ENCODE measurements at places on chromosomes 2 and 18.

GRCh38 chr18:32289483-32290075, 99.7 kb downstream of the MEP1B start:
- DNase-seq = peak; percentile 26

DNA sequence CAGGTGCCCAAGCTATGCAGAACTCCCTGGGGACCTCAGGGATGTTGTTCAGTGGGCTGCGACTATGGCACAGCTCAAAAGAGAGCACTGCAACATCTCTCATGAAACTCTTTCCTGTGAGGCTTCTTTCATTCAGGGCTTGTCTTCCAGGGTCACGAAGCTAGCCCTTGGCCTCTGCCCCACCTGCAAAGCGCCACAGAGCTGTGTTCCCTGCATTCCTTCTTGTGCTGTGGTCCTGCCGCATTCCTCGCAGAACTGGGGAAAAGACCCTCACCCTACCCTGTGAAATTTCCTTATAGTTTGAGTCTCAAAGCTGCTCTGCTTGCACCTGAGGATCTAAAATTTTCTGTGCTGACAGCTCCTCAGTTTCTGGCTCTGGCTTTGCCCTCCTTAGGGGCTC, 26.3 kb upstream of the ITGB6 start:
- DNase-seq = no peak

DNA sequence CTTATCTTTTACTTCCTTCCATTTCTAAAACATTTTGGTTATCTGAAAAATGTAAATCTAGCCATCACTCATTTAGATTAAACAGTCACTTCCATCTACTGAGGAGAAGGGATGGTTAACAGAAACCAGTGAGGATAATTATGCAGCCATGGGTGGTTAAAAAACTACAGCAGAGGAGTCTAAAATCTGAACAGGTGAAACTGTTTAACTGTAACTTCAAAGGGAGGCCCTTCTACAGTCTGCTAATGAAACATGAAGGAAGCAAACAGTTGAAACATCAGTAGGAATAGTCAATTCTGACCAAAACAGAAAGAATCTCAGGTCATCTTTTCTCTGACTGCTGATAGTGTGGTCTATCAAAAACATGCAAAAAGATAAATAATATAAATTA, 71.0 kb downstream of the DTNB start:
- no peak for DNase-seq

DNA sequence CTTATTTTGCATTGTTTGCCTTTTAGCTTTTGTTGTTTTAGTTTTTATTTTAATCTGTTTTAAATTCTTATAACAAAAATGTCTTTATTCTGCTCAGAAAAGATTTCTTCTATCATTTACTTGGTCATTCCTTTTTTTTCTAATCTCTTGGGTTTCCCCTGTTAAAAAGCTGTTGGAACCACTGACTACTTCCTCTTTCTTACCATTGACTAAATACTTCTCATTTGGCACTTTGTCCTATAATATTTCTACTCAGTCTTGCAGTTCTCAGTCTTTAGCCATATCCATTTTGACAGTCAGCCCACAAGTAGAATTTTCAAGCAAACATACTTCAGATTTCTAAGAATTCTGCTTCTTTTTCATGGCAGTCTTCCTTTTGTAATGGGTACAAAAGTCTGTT, 567.2 kb downstream of the SATB2 start:
- no peak for DNase-seq

GRCh38 chr18:12287684-12288402, 20.2 kb upstream of the TUBB6 start:
- DNase-seq = no peak

GRCh38 chr2:2298081-2298480, 33.0 kb downstream of the MYT1L start:
- no peak for DNase-seq

- no peak for DNase-seq
Measured at GRCh38 chr18:38619129-38619528, 1053.5 kb upstream of the CELF4 start.

- no peak for DNase-seq
Measured at GRCh38 chr2:28399289-28399688, 6.6 kb downstream of the FOSL2 start.

DNA sequence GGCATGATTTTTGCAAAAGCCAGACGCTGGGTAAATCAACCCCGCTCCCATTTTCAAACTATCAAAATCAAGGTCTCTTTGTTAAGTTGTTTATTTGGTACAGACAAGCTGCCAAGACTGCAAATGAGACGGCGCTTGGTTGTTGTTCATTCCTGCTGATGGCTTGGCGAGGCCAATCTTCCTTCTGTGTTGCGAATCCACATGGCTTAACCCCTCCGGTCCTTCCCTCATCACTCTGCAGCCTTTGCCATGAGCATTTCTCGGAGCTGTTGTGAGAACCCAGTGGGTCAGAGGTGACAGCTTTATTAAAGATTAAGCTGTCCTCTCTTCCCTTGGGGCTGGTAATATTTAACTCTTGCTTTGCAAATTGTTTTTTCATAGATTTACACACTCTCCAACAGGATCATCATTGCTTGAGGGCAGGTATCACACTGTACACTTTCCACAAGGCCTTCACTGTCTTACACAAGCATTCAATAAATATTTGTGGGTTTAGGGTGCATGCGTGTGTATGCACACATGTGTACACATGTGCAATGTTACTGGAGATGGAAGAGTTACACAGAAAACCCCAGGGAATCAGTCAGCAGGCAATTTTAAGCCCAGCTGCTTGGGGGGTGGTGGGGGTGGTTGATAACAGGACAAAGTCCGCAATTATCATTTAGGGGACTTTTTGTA, 27.8 kb upstream of the KCNF1 start:
- DNase-seq = no peak

GRCh38 chr2:158266111-158266510, 164.4 kb downstream of the UPP2 start:
- no peak for DNase-seq

DNA sequence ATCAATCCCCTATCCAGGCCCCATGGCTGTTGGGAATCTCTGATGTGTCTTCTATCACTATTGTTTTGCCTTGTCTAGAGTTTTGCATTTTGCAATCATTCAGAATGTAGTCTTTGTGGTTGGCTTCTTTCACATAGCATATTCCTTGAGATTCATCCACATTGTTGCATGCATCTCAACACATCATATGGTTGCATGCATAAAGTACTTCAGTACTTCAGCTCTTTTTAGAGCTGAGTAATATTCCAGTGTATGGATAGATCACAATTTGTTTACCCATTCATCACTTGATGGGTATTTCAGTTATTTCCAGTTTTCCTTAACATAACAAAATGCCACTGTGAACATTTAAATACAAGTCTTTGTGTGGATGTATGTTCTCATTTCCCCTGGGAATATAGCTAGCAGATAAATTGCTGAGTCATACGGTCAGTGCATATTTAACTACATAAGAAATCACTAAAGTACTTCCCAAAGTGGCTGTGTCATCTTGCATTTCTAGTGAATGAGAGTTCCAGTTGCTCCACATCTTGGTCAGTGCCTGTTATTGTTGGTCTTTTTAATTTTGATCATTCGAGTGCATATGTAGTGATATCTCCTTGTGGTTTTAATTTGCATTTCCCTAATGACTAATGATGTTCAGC, 138.8 kb downstream of the BCL11A start:
- DNase-seq = no peak

- no peak for DNase-seq
Measured at GRCh38 chr2:42452545-42452944, 41.2 kb downstream of the KCNG3 start.
